HCEC 1CT (cell line): ENCODE measurements at places on chromosomes 6 and 20.

DNA sequence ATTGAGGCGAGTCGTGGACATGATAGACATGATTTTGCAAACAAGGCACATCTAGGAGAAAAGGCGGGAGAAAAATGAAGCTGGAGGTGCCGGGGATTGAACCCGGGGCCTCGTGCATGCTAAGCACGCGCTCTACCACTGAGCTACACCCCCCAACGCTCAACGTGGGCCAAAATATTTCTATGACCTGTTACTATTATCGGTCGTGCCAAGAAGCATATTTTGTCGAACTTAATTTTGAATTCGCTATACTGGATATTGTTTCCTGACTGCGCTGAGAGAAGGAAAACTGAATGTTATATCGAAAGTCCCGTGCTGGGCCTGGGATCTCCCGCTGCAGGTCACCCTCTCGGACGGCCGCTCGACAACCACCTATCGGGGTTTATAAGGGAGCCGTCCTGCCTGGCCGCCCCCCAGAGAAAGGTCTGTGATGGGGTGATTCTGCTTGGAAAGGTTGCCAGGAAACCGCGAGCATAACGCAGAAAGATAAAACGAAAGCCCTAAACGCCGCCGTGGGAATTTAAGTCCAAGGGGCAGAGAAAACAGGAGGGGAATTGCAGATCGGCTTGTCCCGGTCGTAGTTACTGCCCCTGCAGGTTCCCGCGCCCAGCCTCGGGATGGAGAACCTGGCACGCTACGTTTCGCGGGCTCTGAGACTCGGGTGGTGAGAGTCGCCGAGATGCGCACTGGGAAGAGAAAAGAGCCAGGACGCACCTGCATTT lies 60.0 kb downstream of the TRIM27 start:
- DNase-seq, result peak; percentile 63

DNA sequence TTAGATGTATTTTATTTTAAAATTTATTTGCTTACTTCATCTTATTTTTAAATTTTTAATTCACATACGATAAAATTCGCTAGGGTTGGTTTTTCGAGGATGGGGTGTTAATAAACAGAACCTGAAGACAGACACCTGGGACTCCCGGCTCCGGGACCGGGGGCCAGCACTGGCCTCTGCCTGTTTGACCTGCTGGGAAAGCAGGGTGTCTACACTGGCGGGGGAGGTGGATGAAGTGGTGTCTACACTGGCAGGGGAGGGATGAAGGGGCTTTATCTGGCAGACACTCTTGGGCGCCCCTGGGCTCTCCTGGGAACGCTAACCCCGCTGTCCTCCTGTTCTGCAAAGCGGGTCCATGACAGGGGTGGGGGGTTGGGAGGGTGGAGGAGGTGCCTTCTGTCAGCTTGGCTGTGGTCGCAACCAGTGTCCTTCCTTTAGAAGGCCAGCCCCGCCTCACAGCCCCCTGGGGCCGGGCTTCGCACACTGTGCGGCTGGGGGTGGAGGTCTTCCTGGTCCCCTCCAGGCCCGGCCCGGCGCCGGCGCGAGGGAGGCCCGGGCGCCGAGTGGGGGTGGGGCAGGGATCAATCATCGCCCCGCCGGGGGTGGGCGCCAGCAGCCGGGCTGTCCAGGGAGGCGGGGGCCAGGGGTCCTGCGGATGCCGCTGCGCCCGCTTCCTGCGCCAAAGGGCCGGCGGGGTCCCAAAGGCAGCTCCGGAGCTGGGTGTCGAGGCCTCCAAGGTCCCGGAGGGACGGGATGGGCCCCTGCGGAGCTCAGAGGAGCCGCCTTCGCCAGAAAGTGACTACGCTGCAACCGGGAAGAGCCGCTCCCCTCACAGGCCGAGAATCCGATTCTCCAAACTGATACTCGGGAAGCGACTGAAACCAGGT lies 1.8 kb downstream of the GATA5 start:
- no peak for DNase-seq

DNA sequence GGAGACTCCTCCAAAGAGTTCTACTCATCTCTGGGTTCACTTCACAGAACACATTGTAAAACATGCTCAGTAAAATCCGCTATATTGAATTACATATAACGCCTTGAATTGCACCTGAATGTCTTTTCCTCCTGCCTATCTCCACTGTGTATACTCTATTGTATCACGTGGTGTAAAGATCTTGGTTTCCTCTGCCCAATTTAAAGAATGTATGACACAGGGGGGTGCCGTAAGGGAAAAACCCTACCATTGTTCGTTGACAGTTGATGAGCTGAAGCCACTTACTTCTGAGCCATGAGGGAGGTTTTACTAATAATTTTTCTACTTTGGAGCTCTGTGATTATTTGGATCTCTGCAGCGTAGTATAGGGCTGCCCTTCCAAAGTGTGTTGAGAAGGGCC lies 6.0 kb downstream of the ASF1A start:
- no peak for DNase-seq

DNA sequence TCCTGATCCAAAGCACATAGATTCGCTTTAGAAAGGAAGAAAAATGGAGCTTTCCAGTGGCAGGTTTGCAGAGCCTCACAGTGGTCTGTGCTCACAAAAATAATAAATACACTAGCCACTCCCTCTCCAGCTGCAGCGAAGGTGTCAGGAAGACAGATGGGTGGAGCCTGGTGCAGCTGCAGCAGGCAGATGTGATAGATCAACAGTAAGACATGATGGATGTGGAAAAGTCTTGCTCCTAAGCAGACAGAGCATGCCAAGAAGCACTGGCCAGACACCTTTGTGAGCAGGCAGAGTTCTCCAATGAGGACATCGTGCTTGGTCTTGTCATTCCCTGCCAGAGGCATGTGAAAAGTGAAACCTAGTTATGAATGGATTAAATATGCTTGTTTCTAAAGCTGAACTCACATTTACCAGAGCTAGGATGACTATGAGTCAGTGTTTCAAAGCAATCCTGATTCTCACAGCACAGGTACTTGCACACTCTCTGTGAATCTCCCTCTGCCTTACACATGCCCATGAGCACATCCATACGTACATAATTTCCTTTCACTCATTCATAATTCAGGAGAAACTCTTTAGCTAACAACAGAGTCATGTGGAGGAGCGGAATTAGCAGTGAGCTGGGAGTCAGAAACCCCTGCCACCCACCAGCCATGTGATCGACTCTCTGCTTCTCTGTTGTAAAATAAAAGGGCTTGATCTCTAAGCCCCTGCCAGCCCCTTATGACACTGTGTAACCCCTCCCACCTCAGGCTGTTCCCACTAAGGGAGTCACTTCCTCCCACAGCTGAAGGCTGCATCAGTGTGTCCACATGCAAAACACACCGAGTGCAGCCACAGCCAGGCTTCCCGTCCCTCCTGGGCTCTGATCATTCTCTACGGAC lies 111.2 kb downstream of the SCML4 start:
- DNase-seq, result peak; percentile 9

DNA sequence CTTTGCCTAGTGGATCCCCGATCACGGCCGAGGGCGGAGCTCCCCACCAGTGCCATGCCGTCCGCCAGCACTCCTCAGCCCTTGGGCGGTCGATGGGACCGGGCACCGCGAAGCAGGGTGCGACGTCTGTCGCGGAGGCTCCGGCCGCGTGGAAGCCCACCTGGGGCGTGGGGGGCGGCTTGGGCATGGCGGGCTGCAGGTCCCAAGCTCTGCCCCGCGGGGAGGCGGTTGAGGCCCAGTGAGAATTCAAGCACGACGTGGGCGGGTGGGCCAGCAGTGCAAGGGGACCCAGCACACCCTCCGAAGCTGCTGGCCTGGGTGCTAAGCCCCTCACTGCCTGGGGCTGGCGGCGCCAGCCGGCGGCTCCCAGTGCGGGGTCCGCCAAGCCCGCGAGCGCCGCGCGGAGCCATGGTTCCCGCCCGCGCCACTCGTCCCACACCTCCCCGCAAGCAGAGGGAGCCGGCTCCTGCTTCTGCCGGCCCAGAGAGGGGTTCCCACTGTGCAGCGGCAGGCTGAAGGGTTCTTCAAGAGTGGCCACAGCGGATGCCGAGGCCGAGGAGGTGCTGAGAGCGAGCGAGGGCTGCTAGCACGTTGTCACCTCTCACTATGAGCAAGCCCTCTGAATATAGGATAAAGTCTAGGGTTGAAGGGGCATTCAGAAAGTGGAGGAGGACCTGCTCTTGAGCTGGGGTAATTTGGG lies 128.6 kb downstream of the GRM4 start:
- no peak for DNase-seq

- peak; percentile 58 for DNase-seq
Measured at GRCh38 chr6:37860226-37860839, 40.8 kb downstream of the ZFAND3 start.
